ENCODE measurements at places on chromosomes 2 and 18.

GRCh38 chr2:69082430-69082997 is 69.5 kb downstream of the ANTXR1 start:
- DNase-seq = no peak

DNA sequence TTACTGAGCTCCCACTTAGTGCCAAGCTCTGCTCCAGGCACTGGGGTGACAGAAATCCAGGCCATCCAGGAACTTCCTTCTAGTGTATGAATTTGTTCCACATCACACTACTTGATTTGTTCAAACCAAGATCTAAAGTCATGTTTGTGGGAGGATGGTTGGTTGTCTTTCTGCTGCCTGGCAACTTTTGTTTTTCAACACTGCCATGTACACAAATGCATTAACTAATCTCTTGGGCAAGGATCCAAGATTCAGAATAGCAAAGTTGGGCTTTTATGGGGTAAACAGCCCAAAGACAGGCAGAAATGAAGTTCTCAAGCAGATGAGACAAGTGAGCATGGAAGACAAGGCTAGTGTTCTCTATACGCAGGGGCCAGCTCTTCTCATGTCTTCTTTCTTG is 53.4 kb upstream of the PROKR1 start:
- no peak for DNase-seq

DNA sequence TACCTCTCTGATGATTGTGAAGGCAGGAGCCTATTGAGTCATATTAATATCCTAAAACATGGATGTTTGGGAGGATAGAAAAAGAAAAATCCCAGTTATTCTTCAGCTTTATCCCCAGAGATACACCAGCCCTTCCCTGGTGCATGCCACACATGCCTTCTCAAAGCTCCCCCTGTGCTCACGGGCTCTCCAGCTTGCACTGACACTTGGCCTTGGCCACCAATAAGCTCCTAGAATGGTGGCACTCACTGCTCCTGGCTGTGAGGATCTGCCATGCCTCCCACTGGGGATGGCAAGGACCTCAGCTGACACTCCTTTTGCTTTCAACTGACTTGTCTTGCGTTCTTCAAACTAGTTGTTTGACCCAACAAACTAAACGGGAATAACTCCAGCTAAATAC is 15.9 kb downstream of the SLC14A1 start:
- no peak for DNase-seq

- DNase-seq = no peak
These were observed 49.2 kb downstream of the MYOM1 start for GRCh38 chr18:3170441-3171161.

GRCh38 chr2:204293884-204294747 is 251.2 kb upstream of the PARD3B start:
- no peak for DNase-seq

GRCh38 chr2:164015328-164016123 is 279.7 kb upstream of the FIGN start:
- DNase-seq = no peak

- no peak for DNase-seq
These were observed 24.6 kb downstream of the DNAJC10 start for GRCh38 chr2:182740701-182741100.

DNA sequence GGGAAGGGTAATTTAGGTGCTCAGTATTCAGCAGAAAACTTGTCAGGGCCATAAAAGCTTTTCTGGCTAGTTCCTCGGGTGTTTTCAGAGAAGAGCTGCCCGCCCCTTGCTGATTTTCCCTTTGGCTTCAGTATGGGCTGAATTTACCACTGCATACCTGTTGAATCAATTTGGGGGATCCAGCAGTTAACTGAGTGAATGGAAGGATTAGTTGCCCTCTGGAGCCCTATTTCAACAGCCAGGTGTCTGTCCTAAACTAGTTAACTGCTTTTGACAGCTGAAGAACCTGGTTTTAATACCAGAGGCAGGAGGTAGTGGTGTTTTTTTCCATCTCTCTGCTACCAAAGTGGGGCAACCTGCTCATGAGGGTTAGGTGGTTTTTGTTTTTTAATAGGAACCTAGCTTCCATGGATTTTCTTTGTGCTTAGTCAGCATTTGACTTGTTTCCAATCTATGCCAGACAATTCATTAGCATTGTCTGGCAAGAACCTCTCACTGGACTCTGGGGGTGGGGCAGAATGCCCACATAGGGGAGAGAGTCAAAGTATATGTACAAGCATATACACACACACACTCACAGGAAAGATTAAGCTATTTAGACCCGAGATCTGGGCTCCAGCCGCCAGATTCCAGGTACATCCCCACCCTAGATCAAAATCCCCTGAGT is 166.5 kb upstream of the SIX3 start:
- DNase-seq = no peak

GRCh38 chr2:169011698-169012097 is 19.4 kb downstream of the ABCB11 start:
- no peak for DNase-seq

All from B cell (primary cell).